ENCODE measurements at places on chromosomes 11 and 22.

GRCh38 chr11:127194521-127194920 is 194.0 kb upstream of the KIRREL3 start:
- no peak for DNase-seq

GRCh38 chr11:14417186-14417585 is 58.2 kb upstream of the RRAS2 start:
- DNase-seq: no peak

- DNase-seq: no peak
These were observed 679.1 kb downstream of the DLG2 start for GRCh38 chr11:84947970-84948580.

DNA sequence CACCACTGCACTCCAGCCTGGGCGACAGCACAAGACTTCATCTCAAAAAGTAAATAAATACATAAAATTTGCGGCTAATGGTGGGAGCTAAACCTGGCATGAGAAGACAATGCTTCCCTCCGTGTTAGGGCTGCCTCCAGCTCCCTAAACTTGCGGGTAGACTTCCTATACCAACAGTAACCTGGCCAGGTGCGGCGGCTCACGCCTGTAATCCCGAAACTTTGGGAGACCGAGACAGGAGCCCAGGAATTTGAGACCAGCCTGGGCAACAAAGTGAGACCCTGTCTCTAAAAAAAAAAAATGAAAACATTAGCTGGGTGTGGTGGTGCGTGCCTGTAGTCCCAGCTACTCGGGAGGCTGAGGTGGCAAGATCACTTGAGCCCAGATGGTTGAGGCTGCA is 25.3 kb downstream of the SLC25A18 start:
- DNase-seq: no peak

DNA sequence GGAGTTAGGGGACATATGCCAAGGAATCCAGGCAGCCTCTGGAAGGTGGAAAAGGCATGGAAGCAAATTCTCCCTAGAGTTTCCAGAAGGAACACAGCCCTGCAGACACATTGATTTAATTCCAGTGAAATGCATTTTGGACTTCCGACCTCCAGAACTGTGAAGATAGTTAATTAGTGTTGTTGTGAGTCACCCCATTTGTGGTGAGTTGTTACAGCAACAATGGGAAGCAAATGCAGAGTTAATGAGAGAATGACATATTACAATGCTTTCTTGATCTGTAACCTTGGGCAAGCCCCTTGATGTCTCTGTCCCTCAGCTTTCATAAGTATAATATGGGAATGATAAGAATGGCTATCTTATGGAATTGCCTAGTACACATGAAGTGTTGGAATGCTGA is 178.7 kb downstream of the KIRREL3 start:
- DNase-seq: no peak

DNA sequence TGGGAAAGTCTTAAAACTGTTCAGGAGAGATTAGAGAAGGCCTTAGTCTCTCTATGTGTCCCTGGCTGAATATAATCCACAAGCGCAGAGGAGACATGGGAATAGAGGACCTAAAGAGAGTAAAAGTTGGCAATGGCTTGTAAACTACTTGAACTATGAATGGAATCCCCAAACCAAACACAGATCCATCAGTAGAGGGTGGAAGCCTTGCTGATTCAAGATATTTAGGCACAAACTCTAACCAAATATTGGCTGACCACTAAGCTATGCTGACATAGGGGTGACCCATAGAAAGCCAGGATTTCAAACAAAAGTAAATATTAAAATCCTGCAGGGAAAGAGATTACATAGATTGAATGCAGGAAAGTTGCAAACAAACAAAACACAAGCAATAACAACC is 439.2 kb downstream of the DLG2 start:
- no peak for DNase-seq

- no peak for DNase-seq
These were observed 392.2 kb downstream of the TBC1D22A start for GRCh38 chr22:47154621-47155081.

- no peak for DNase-seq
These were observed 10.9 kb upstream of the DKK3 start for GRCh38 chr11:12019337-12019736.

DNA sequence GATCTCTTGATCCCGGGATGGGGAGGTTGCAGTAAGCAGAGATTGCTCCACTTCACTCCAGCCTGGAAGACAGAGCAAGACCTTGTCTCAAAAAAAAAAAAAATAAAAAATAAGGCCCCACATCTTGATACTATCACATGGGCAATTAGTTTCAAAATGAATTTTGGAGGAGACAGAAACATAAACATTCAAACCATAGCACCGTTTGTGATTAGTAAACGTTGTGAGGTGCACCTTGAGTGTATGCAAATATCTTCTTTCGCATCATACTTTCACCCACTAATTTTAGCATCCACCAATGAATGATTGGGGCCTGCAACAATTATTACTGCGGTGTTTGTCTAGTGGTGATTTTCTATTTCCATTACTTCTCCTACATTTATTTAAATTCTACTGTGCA is 11.0 kb upstream of the SPDYC start:
- DNase-seq: no peak

DNA sequence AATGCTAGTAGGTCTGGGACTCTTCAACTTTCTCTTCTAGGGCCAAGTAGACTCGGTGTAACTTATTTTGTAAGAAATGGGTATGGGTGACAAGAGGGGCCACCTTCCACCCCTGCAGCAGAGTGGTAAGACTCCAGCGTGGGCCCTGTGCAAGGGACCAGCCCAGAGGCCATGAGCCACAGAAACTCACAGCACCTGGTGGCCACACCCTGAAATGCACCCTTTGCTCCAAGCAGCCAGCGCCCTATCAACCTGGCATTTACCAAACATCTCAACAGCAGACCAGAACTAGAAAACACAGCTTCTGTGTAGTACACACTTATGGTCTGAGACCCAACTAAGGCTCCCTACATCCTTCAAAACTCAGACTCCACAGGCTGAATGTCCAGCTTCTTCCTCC is 5.7 kb downstream of the CDCA5 start:
- peak; percentile 71 for DNase-seq

DNA sequence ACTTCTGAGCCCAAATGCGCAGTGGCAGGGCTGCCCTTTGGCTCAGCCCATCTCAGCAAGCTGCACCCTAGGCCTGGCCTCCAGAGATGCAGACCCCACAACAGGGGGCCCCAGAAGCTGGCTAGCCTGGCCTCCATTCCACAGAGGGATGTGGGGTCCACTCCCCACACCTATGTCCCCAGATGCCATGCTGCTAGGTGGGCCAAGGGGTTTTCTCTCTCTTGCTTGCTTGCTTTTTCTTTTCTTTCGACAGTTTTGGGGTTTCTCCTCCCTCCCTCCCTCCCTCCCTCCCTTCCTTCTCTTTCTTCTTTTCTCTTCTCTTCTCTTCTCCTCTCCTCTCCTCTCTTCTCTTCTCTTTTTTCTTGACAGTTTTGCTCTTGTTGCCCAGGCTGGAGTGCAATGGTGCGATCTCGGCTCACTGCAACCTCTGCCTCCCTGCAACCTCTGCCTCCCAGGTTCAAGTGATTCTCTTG is 9.6 kb downstream of the SCARF2 start:
- no peak for DNase-seq

DNA sequence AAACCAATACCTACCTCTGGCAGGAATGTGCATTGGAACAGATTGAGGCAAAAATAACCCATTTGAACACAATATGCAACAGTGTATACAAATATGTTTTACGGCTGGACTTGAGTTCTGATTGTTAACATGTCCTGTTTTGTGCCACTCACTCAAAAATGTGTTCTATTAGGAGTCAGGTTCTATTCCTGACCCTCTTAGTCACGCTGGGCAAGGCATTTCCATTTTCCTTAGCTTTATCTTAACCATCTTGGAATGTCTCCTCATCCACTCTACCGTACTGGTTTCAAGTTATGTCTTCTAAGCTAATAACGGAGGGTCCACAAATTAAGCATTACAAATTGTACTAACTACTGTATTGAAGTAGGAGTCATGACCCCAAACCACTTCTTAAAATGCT is 78.6 kb downstream of the MAML2 start:
- DNase-seq: no peak

DNA sequence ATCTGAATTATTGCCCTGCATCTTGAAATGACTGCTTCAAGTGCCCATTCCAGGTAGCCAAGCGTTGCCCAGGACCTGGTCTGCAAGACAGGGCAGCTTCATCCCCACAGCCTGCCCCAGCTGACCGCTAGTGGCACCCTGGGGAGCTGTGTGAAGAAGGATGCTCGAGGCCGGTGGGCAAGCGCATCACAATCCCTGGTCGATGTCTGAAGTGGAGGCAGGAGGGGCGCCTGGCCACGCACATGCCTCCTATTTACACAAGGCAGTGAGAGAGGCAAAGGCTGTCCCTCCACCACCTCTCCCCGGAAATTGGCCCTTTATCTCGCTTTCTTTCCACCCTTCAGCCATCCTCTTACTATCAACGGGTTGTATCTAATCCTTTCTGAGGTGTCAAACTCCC is 28.1 kb upstream of the PHF21A start:
- no peak for DNase-seq

DNA sequence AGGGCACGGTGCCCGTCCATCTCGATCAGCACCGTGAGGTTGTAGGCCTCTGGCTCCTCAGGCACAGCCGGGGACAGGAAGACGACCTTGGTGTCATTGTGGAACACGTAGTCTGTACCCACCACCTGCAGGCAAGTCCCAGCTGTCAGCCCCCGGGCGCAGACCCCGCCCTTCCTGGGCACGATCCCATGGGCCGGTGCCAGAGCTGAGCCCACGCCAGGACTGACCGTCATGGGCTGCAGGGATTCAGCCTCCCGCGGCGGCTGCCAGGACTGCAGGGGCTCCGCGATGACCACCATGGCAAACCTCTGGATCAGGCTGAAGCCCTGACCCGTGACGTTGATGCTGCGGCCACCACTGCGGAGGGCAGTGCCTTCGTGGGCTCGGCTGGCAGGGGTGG is 11.8 kb upstream of the MAPK11 start:
- DNase-seq: no peak

DNA sequence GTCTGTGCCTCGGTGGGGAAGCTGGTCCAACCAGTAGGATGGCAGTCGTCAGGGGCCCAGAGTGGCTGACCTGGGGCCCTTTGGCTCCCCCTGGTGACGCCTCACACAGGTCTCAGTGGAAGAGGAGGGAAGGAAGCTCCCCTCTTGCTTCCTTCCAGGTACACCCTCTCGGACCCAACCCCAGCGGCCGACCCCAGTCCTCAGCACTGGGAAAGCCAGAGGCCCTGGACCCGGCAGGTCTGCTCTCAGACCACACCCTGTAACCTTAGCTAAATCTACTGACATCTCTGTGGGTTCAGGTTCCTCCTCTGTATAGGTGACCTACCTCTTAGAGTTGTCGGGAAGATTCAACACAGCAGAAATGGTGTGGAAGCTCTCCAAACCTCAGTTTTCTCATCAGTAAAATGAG is 3.4 kb upstream of the SCUBE1 start:
- peak; percentile 76 for DNase-seq

GRCh38 chr11:35873721-35874120 is 70.1 kb upstream of the LDLRAD3 start:
- no peak for DNase-seq

DNA sequence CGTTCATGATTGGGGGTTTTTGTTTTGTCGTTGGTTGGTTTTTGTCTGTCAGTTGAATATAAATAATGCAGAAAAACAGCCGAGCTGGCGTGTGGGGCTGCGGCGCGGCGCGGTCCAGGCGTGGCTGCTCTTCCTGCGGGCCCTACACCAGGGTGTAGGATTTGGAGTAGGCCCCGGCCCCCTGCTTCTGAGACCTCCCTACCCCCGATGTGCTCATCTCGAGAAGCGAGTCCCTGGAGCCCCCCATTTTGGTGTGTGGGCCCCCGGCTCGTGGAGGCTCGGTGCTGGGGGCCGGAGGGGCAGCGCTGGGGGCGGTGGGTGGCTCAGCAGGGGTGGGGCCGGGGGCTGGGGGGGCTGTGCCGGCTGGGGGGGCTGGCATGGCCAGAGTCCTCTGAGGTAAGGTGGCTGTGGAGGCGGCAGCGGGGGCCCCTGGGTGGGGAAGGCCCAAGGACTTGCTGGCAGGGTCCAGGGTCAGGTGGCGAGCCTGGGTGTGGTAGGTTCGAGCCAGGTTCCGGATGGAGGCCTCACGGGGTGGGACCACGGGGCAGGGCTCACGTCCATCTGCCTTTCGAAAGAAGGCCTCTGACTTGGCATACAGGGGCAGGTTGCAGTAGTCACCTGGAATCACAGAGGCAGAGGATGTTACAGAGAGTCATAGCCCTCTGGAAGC is 100.7 kb downstream of the CEP164 start:
- no peak for DNase-seq

DNA sequence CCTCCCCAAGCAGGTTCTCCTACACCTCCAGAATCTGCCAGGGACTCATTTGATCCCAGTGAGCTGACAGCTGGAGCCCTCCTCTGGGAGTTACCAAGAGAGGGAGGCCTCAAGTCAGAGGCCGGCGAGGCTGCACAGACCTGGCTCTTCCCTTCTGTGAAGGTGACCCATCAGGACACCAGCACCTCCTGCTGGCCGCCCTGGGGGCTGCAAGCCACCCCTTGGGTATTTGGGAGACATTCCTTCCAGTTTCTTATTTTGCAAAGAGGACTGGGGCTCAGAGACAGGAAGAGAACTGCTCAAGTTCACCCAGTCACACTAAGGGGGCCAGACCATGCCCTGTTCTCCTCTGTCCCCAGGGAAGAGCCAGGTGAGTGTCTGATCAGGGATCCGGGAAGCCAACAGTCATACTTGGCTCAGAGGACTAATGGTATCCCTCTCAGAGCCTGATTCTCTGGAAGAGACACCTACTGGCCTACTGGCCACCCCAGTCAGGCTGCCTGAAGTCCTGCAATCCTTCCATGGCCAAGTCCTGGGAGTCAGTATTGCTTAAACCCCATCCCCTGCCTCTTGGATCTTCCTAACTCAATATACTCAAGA is 40.5 kb upstream of the RIC3 start:
- peak; percentile 42 for DNase-seq

- no peak for DNase-seq
These were observed 753 bp downstream of the STX3 start for GRCh38 chr11:59755701-59756557.

- no peak for DNase-seq
These were observed 1.7 kb upstream of the RTCB start for GRCh38 chr22:32413719-32414118.

DNA sequence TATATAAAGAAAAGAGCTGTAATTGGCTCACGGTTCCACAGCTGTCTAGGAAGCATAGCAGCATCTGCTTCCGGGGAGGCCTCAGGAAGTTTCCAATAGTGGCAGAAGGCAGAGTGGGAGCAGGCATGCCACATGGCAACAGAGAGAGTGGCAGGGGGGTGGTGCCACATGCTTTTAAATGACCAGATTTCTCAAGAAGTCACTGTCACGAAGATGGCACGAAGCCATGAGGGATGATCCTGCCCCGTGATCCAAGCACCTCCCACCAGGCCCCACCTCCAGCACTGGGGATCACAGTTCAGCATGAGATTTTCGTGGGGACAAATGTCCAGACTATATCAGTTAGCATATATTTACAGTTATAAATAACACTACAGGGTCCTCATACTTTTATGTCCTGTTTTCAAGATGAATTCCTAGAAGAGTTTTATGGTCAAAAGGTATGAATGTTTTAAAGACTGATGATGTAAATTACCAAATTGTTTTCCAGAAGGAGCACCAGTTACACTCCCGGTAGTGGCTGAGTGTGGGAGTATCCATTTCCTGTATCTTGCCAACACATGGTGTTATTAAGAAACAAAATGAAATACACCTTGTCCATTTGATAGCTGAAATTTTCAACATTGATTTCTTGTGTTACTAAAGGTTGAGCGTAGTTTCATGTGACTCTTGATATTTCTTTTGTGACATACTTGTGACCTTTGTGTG is 19.2 kb downstream of the FAM118A start:
- DNase-seq: no peak

- no peak for DNase-seq
These were observed 41.3 kb downstream of the NARS2 start for GRCh38 chr11:78533399-78533798.

- no peak for DNase-seq
These were observed 236.3 kb downstream of the CADM1 start for GRCh38 chr11:115267871-115268270.
